ENCODE measurements at places on chromosomes 2 and 18.

DNA sequence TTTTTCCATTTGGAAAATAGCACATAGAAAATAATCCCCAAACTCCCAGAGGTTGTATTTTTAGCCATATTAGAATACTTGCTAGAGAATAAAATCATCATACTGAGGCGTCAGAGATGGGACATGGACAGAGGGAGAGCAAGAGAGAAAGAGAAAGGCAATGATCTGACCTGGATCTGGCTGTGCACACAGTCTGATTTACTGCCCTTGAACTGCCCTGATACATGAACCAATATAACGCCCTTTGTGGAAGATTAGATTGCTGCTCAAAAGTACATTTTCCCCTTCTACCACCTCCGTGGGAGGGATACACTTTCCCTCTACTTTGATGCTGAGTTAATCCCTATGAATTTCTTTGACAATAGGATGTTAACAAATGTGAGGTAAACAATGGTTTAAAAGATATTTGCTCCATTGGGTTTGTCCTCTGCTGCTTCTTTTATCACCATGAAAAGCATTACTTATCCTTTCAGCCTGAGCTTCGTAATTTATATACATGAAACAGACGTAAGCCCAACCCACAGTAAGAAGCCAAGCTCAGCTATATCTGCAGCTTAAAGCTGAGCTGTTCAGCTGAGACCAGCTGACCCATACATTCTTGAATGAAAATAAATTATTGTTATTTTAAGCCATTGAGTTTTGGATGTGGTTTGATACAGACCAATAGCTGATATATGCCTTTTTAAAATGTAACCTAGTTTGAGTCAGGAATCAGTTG, 1664.6 kb upstream of the CELF4 start:
- no peak for DNase-seq

- no peak for DNase-seq
Observed at GRCh38 chr2:175633227-175633626, 368.8 kb downstream of the LNPK start.

GRCh38 chr2:72211350-72211749, 63.7 kb upstream of the CYP26B1 start:
- DNase-seq = no peak

- DNase-seq = no peak
Observed at GRCh38 chr2:18061717-18062116, 183.2 kb downstream of the KCNS3 start.

GRCh38 chr2:168738062-168738461, 64.4 kb upstream of the NOSTRIN start:
- DNase-seq = no peak

GRCh38 chr2:120840795-120841487, 105.3 kb downstream of the GLI2 start:
- DNase-seq = no peak

DNA sequence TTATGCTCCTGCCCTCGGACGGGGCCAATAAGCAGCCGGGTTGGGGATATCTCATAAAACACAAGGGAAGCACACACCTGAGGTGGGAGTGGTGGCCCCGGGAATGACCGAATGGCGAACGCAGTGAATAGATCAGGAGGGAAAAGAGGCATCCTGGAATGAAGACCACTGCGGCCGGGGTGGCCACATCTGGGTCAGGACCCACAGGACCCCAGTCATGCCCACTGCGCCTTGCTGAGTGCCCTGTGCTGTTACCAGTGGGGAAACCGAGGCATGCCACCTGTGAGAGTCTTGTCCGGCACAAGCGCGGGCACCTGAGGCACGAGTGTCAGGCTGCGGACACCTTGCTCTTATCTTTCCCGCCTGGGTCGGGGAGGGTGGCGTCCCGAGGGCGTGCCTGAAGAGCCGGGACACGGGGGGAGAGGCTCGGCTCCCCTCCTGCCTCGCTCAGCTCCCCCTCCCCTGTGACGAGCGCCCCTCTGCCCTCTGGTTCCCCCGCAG, 1.6 kb downstream of the PDCD1 start:
- no peak for DNase-seq

- no peak for DNase-seq
Observed at GRCh38 chr2:223041527-223042109, 10.4 kb upstream of the KCNE4 start.

- DNase-seq = no peak
Observed at GRCh38 chr2:52404046-52404445, 1363.6 kb upstream of the CHAC2 start.

All from T follicular helper cell (primary cell).